ENCODE measurements at places on chromosomes 1 and 21.

DNA sequence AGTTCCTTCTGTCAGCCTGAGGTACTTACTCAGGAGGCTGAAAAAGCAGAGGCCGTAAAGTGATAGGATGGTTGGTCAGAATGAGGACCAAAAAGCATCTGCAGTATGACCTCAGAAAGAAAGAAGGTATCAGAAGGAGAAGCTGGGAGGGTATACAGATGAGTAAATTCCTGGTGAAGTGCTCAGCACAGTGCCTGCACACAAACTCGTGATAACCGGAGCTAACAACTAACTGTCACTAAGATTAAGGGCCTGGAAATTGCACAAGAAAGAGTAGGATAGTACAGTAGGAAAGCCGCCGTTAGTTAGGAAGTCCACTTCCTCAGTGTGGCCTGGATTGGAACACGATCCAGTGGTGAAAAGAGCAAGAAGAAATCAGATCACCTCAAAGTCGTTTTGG lies 62.6 kb downstream of the VPS26C start:
- DNase-seq, result no peak

- no peak for DNase-seq
Measured at GRCh38 chr1:9595156-9595967, 6.7 kb downstream of the TMEM201 start.

DNA sequence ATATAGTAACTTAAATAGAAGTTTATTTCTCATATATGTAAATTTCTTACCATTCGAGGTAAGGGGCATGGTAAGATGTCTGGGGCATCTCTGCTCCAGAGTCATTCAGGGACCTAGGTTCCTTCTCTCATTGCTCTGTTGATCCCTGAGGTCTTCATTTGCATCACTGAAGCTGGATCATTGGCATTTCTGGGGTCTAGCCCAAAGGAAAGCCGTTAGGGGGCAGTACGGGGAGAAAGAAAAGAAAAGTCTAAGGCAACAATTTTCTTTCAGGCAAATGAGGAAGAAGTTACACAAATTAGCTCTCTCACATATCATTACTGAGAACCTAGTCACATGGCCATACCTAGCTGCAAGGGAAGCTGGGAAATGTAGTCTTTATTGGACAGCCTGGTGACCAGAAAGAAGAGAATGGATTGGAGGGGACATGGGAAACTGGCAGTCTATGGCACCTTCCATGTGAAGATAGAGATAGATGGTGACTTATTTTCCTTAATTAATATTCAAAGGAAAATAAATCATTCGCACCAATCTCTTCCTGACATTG lies 10.2 kb upstream of the SUSD4 start:
- DNase-seq, result no peak

GRCh38 chr1:2344121-2344681 lies 47.2 kb downstream of the MORN1 start:
- no peak for DNase-seq

GRCh38 chr1:42746436-42747105 lies 6.5 kb upstream of the CLDN19 start:
- DNase-seq, result no peak

GRCh38 chr1:65344171-65344814 lies 35.0 kb downstream of the DNAJC6 start:
- no peak for DNase-seq

- DNase-seq, result no peak
Measured at GRCh38 chr1:11595285-11595684, 58.9 kb downstream of the FBXO2 start.

DNA sequence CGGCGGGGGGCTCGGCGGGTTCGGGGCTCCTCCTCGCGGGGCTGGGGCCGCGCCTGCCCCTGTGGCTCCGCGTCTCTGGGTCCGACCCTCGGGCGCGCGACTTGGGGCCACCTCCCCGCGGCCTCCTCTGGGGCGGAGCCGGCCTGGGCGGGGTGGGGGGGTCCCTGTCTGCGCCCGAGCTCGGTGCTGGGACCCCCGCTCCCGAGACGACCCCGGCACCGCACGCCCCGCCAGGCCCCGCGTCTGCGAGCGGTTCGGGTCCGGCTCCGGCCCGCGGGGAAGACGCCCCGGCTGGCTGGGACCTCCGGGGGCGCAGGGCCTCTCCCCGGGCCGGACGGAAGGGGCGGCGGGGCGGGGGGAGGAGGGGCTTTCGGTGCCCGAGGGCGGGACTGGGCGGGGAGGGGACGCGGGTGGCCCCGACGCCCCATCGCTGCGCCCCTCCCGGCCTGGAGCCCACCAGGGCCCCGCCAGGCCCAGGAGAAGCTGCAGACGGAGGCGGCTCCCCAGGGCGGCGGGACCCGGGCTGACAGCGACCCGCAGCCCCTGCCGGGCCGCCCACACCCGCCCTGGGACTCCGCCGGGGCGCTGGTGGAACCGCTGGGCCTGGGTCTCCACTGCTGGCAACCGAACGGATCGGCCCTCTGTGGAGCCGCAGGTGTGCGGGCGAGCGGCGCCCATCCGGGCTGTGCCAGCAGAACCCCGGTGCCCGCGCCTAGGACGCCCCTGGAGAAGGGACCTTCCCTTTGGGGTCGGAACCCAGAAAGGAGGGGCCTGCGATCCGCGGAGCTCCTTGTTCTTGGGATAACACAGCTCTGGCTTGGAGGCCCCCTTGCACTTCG lies 610 bp downstream of the COL6A2 start:
- peak; percentile 45 for DNase-seq

DNA sequence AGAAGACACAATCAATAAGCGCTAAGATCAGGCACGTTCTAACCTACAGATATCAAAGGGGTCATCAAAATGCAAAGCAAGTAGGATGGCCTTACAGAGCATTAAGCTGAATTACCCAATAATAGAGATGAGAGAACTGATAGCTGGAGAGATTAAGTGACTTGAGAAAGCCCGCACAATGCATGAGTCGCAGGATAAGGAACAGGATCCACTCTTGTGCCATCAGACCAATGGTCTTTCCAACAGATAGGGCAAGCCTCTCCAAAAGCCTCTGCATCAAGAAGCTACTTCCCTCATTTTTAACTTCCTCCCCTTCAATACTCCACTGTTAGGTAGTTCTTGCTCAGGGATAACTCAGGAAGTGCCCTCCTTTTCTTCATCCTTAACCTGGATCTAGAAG lies 2.6 kb downstream of the CHML start:
- no peak for DNase-seq

DNA sequence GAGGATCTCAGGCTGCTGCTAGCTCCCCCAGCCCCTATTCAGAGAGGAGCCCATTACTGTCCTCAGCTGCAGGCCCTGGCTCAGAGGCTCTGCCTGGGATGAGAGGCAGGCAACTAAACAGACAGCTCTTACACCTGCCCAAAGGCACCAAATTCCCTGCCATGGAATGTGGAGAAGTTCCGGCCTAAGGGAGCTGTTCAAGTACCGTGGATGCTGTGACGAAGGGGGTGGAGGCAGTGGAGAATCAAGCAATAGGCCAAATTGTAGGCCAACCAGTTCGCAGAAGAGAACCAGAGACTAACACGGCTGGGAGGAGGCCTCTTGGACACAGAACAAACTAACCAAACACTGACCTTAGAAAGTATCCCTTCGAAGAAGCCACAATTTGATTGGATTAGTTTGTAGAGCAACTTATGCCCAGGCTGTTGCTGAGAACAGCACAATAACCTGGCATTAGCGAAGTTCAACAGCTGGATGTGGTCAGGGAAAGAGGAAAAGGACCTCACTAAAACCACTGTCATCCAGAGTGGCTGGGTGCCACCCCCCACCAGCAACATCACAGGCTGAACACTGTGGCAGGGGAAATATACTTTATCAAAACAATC lies 3.6 kb downstream of the C1orf174 start:
- DNase-seq, result no peak

- no peak for DNase-seq
Measured at GRCh38 chr1:26754086-26754874, 33.5 kb upstream of the PIGV start.

GRCh38 chr1:39958403-39959200 lies 3.7 kb downstream of the MFSD2A start:
- no peak for DNase-seq

- DNase-seq, result no peak
Measured at GRCh38 chr1:85846706-85847105, 138.5 kb upstream of the ZNHIT6 start.

DNA sequence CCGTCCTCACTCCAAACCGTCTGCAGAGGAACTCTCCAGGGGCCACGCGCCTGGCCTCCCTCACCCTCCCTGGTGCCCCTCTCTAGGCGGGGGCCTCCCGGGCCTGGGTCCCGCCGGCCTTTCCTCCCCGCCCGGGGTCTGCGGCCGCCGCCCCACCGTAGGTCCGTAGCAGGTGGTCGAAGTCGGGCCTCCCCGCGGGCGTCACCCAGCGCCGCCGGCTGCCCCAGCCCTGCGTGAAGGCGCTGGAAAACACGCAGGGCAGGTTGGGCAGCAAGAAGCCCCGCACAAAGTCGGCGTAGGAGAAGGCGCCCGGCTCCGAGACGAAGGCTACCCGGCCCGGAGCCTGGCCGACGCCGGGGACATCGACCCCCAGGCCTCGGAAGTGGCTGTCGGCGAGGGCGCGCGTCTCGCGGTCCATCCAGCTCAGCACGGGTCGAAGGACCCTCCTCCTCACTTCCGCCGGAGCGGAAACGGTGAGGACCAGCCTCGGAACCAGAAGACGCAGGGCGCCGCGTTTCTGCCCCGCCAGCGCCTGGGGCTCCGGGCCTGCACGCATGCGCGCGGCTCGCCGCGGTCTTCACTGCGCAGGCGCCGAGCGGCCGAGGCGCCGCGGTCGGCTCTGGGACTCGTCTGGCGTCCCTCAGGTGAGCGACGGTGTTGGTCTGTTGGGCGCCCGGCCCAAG lies at the start of the genes JMJD4 and SNAP47:
JMJD4 (minus strand) TSS at position 447 of the 683 bp plus-strand sequence; CDS start at position 418, 29 bp downstream.
SNAP47 (plus strand) TSS at position 580 of the 683 bp plus-strand sequence. CDS start 12,302 bp downstream, outside the sequence.
- DNase-seq, result peak; percentile 97

DNA sequence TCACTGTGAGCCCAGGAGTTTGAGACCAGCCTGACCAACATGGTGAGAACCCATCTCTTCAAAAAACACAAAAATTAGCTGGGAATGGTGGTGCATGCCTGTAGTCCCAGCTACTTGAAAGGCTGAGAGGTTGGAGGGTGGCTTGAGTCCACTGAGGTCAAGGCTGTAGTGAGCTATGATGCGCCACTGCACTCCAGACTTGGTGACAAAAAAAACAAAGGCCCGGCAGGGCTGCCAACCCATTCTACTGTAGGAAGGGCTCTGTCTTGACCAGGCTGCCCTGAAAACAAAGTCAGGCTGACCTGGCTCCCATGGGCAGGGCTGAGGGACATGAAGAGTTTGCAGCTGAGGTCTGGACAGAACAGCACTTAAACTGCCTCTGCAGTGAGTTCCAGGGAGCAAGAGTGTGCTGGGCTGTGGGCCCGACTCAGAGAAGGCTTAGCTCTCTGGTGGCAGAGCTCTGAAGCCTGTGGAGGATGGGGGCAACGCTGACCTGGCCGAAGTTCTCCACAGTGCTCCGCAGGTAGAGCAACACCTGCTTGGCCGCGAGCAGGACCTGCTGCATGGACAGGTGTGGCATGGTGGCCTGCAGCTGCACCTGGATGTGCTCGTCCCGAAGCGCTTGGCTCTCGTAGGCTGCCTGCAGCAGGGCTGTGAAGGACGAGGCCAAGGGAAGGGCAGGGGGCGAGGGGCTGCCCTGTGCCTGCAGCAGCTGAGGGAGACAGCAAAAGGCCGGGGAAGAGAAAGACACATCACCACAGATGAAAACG lies 42.4 kb downstream of the URB1 start:
- no peak for DNase-seq

- DNase-seq, result no peak
Measured at GRCh38 chr1:223216074-223216473, 73.0 kb upstream of the TLR5 start.

DNA sequence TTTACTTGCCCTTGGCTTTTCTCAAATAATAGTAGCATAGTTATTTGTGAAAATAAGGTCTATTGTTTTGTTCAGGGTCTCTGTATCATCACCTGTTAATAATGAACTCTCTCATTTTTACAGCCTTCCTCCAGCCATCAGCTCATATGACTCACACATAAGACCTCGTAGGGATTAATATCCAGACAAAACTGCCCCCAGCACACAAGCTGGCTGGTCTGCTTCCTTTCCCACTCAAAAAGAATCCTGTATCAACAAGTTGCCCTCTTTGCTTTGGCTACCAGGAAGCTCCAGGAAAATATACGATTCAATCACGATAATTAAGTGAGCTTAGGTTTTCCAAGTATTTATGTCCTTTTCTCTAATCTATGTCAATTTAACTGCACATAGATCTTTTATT lies 119.2 kb downstream of the DMRTB1 start:
- DNase-seq, result no peak

DNA sequence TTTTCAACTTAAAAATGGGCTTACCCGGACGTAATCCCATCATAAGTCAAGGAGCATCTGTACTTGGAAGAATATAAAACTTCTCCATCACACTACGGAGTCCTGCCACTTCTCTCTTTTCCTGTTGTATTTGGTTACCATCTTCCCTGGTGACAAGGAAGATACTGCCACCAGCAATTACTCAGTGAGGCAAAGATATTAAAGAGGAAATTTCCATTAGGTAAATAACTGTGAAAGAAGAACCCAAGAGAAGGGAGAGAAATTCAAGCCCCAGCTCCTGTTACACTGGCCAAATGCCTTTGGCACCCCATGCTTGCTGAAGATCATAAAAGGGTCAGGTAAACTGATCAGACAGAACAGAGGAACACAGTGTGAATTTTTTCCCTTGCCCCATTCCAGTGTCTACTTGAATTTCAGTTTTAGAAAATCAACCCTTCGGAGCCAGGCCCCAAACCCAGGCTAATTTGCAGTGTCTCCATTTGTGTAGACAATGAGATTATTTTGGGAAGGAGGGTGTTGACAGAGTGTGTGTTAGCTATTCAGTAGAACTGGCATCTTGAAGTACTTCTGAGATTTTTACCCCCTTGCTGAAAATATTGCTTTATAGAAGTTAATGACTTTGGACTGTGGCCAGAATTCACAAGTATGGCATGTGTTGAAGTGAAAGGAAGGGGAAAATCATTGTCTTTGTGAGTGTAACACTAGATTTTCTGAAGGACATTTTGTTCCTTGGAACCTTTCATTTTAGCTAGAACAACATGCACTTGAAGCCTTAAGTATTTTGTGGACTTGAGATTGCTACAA lies 167.1 kb downstream of the DHRS3 start:
- no peak for DNase-seq

DNA sequence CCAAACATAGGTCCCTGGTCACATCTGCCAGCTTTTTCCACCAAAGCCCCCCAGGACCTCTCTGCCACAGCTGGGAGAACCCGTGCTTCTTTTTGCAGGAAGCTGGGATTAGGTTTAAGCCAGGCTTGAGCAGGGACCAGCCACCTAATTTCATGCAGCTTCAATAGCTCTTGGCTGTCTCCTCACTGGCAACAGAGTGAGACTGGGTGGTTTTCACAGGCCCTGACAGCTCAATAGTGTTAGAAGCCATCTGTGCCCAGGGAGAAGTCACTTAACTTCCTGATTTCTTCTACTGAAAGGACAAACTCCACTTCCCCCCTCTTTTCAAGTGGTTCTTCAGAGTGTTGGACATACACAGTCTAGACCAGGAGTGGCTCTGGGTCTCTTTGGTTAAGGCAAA lies 20.4 kb upstream of the SRSF4 start:
- no peak for DNase-seq

GRCh38 chr1:20334103-20334502 lies 43.4 kb downstream of the VWA5B1 start:
- no peak for DNase-seq

DNA sequence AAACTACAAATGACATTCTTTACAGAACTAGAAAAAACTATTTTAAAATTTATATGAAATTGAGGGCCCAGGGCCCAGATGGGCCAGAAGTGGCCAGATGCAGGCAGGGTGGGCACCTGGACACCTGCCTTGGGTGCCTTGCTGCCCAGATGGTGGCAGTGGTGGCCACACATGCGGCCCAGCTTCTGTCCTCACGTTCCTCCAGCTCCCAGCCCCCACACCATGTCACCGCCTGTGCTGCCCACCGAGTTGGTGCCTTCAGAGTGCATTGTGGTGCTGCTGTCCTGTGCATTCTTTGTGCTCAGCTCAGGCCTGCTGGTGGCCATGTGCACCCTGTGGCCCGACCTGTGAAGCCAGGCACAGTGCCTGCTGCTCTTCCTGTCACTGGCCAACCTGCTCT lies 216.8 kb upstream of the CXADR start:
- DNase-seq, result no peak

Measured in activated T-cell treated with anti-CD3 and anti-CD28 coated beads, Interleukin-2, amount 50 U/mL, for 1 hour (primary cell).